Activated CD8-positive, alpha-beta memory T cell treated with anti-CD3 and anti-CD28 coated beads for 4 hours (primary cell): ENCODE measurements at places on chromosomes 12 and 14.
A peak's percentile ranks its signal among the peaks of the same experiment; 100 is the strongest.

- DNase-seq: no peak
These were observed 421.7 kb downstream of the VRK1 start for GRCh38 chr14:97218691-97219430.

GRCh38 chr12:88814779-88815178 is 234.5 kb upstream of the KITLG start:
- no peak for DNase-seq

DNA sequence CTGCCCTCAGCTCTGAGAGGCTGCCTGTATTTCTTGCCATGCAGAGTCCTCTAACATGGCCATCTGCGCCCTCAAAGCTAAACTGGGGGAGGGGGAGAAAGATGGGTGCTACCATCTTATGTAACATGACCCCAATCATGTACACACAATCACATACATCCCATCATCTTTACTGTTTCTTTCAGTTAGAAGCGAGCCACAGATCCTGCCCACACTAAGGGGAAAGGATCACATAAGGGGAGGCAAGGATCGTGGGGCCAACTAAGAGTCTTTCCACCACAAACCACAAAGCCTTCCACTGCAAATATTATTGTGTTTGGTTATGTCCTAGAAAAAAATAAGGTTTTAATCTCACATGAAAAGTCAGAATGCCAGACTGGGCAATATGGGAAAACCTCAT is 11.8 kb upstream of the AMN1 start:
- DNase-seq: no peak

DNA sequence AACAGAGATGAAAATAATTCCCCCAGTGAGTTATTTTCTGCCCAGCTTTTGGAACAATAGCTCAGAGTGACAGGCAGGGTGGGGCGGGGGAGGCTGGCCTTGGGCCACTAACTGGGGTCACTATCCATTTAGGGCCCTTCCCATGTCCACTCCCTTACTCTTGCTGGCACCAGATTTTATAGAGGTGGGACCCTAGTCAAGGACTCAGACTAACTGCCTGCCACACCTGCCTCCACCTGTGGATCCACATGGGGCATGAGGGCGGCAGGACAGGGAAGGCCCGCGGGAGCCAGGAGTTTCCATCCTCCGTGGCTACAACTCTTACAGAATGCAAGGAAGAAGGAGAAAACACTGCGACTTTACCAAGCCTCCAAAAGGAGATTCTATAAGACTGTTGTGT is 10.1 kb downstream of the VDR start:
- DNase-seq: no peak

GRCh38 chr14:94129111-94129757 is at the start of gene IFI27L2:
Gene IFI27L2, minus strand, starts transcription at chr14:94129604. Its CDS starts 40 bp downstream, at chr14:94129564.
- DNase-seq: peak; percentile 11

- DNase-seq: no peak
These were observed 44.7 kb downstream of the NR1H4 start for GRCh38 chr12:100518376-100518775.

DNA sequence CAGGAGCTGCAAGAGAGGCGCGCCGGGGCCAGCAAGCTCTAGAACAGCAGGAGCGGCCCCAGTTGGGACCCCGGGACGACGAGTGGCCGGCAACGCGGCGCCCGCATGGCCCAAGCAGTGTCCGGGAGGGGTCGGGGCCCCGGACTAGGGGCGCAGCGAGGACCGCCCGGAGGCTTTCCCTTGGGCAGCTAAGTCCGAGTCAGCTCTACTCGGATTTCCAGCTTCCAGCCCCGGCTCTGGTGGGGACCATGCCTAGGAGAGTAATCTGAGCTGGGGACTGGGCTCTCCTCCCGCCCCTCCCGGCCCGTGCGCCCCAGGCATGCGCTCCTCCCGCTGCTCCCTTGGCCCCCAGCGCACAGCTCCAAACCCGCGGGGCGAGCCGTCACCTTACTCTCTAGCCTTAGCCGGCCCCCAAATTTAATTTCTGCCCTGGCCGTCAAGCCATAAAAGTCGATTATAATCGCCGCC is 41.6 kb upstream of the CAPRIN2 start:
- no peak for DNase-seq

GRCh38 chr14:20110438-20110837 is at the start of gene OR4K17:
Gene OR4K17, plus strand, starts transcription at chr14:20110739. Its CDS starts 6,761 bp downstream, at chr14:20117500.
- no peak for DNase-seq

DNA sequence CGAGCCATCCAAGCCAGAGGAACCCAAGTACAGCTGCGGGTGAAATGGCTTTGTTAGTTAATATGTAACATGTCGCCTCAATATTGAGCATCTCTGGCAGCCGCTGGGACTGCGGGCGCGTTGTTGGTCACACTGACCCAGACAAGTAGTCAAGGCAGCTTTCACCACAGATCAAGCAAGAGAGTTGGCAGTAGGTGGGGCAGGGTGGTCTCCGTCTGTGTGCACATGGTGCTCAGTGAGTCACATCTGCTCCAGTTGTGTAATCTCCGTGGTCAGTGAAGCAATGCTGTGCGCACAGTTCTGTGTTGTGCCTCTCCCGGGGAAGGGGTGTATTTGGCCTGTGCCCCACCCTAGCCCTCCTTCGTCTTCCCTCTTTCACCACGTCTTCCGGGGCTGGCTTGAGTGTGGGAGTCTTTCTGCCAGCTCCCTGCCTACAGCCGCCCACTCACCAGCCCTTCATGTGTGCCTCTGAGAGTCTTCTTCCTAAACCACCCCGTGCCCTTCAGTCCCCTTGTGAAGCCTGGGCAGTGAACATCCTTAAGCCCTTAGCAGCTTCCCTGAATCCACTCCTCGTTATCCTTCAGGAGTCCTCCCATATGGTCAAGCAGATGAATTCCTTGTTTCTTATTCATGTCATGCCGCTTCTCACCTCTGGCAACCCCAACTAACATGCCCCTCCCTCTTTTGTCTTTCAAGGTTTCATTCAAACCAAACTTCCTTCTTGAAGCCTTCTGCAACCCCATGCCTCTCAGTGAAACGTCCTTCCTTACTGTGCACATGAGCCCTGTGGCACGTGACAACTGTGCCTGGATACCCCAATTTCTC is 242.1 kb downstream of the CACNA1C start:
- DNase-seq: no peak

GRCh38 chr14:88130057-88130432 is 125.1 kb downstream of the GPR65 start:
- DNase-seq: no peak

DNA sequence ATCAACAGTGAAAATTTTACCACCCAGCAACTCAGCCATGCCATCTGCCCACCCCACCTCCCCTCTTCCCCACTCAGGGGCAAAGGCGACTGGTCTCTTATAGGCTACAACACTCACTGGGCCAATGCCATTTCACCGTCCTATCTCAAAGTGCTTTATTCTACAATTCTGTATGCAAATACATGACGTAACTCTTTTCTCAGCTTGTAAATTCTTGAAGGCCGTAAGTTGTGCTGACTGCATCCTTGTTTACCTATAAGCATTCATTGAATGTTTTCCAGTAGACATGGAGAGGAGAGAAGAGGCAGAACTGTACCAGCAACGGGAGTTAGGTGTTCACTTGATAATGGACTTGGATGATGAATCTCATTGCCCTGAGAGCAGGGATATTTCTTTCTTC is 15.6 kb downstream of the BCL2L14 start:
- DNase-seq: no peak
